SW 1271 (cell line): ENCODE measurements at places on chromosomes 16 and 17.

DNA sequence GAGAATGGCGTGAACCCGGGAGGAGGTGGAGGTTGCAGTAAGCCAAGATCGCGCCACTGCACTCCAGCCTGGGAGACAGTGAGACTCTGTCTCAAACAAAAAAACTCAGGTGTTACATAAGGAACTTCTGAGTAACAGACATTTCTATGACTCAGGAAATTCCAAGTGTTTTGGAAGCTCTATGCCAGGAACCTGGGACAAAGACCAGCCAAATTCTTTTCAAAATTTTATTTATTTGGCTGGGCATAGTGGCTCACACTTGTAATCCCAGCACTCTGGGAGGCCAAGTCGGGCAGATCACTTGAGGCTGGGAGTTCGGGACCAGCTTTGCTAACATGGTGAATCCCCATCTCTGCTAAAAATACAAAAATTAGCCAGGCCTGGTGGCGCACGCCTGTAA is 5.2 kb upstream of the SH2B1 start:
- DNase-seq: no peak

DNA sequence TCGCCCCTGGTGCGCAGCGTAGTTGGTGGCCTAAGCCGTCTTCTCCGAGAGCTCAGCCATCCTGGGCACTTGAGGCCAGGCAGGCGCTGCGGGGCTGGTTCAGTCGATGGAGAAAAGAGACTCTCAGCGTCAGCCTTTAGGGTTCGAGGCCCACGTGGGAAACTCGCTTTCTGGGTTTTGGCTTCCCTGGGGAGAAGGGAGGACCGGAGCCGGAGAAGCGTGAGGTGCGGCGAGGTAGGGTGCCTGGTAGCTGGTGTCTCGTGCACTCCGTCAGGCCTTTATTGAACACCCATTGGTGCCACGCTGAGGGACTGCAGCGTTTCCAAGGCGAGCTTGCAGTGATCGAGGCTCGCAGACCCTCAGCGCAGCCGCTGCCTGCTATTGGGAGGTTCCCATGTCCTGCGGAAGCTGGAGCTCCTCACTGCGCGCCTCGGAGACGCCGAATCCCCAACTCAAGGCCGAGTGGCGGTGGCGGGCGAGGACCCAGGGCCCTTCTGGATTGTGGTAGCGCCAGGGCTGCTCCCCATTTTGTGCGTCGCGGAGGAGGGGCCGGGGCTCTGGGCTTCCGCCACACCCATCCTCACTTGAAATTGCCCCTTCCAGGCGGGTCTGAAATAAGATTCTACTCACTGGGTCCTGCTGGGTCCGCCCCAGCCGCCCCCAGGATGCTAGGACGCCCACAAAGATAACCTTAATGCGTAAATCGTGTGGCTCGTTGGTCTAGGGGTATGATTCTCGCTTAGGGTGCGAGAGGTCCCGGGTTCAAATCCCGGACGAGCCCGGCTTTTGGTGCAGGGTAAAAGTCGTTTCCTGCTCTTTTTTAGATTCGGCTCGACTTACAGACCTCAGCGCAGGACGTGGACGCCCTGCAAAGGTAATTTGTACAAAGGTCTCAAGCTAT is 1.2 kb downstream of the OR1F1 start:
- no peak for DNase-seq

DNA sequence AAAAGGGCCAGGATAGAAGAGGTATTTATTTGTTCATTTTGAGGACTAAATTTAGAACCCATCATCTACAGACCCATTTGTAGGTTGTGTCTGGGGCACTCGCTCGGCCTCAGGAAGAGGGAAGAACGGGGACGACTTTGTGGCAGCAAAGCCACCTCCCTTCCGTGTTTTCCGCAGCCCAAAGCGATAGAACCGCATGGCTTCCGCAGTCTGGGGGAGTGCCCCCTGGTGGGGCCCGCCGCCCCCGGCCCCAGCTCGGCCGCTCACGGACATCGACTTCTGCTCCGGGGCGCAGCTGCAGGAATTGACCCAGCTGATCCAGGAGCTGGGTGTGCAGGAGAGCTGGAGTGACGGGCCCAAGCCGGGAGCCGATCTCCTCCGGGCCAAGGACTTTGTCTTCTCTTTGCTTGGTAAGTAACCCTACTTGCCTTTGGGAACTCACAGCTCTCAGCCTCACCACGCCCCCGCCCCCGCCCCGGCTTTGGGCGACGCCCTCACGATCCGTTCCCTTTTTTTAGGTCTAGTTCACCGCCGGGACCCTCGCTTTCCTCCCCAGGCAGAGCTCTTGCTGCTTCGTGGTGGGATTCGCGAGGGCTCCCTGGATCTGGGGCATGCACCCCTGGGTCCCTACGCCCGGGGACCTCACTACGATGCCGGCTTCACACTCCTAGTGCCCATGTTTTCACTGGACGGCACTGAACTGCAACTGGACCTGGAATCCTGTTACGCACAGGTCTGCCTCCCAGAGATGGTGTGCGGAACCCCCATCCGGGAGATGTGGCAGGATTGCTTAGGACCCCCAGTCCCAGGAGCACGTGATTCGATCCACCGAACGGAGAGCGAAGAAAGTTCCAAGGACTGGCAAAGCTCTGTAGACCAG is 681 bp downstream of the TMEM102 start:
- no peak for DNase-seq

- no peak for DNase-seq
Measured at GRCh38 chr16:50626868-50627267, 54.2 kb downstream of the SNX20 start.

GRCh38 chr16:56709443-56710040 is 20.4 kb upstream of the NUP93 start:
- no peak for DNase-seq

GRCh38 chr17:14346801-14347200 is 45.9 kb downstream of the HS3ST3B1 start:
- no peak for DNase-seq

GRCh38 chr16:89054261-89054661 is 39.4 kb upstream of the ACSF3 start:
- no peak for DNase-seq

- no peak for DNase-seq
Measured at GRCh38 chr16:2500918-2501750, 12.6 kb upstream of the ATP6V0C start.

GRCh38 chr17:78717431-78717980 is 64.6 kb downstream of the CYTH1 start:
- no peak for DNase-seq
